GM23338 (cell line): ENCODE measurements at places on chromosomes 5 and 9. TPM values are rescaled to one million over a fixed set of nuclear protein-coding genes. Genes with fewer than 3 reads are reported as not detected.

STKLD1 gene
- not detected in 2 replicates for total RNA-seq

DNA sequence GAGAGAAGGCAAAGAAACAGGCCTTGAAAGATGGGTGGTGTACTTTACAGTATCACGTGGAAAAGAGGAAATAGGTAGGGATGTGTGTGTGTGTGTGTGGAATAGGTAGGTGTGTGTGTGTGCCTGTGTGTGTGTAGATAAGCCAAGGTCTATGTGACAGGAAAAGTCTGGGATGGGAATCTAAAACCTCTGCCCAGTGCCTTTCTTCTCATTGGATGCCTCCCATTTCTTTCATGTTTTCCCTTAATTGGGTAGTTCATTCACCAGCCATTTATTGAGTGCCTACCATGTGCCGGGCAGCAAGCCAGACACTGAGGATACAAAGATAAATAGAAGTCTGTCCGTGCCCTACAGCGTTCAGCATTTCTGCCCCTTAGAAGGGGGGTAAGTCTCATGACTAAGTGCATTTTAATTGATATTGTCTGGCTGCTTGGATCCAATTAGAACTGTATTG lies 1.0 kb downstream of the URM1 start:
- no peak for DNase-seq

DNA sequence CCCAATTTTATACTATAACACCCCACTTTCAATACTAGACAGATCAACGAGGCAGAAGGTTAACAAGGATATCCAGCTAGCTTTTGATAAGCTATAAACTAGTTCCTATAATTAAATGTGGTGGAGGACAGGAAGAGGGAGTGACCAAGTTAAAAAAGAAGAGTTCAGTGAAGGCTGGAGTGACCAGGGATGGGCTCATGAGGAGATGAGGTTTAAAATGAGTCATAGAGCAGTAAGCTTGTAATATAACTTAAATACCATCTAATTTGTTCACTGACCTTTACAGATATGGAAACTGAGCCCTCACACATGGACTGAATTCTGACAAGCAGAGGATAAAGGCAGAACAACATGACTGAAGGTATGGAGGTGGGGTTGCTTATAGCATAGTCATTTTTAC lies 284.5 kb downstream of the SPATA31D1 start:
- DNase-seq: no peak

NCS1 gene
- total RNA-seq: 28.8 and 34.3 TPM in 2 replicates
